ENCODE measurements at places on chromosomes 16 and 17. TPM values are rescaled to one million over a fixed set of nuclear protein-coding genes. Genes with fewer than 3 reads are reported as not detected.

The SGCA gene
- total RNA-seq, result 2.6 TPM

The RNPS1 gene
- 127 TPM for total RNA-seq

The SLC47A2 gene
- total RNA-seq, result 0.49 TPM

The TP53TG3 gene
- total RNA-seq, result not detected

The TK2 gene
- total RNA-seq, result 24.8 TPM

The MPP3 gene
- total RNA-seq, result 1.9 TPM

The AOC3 gene
- 4.7 TPM for total RNA-seq

The IL17C gene
- total RNA-seq, result 0.91 TPM

The SCGB1C2 gene
- not detected for total RNA-seq

The C16orf46 gene
- 0.54 TPM for total RNA-seq

The MT1E gene
- total RNA-seq, result 140 TPM

The TMED6 gene
- not detected for total RNA-seq

The GUCY2D gene
- total RNA-seq, result 0.13 TPM

The C16orf89 gene
- total RNA-seq, result not detected

The NAGS gene
- total RNA-seq, result 3.7 TPM

The CMTM4 gene
- 11.1 TPM for total RNA-seq

The SERPINF2 gene
- total RNA-seq, result 1.2 TPM

The NPW gene
- total RNA-seq, result 3.9 TPM

The TPSG1 gene
- total RNA-seq, result 1.5 TPM

The TPSAB1 gene
- total RNA-seq, result 93.5 TPM

The SCNN1G gene
- 12.3 TPM for total RNA-seq

The CDH16 gene
- total RNA-seq, result 0.10 TPM

The MRPL28 gene
- 63.0 TPM for total RNA-seq

The MEIOB gene
- not detected for total RNA-seq

The NPIPA5 gene
- 2.5 TPM for total RNA-seq

The GINS2 gene
- 0.91 TPM for total RNA-seq

The GNG13 gene
- total RNA-seq, result not detected

The MYH3 gene
- 1.5 TPM for total RNA-seq

The FBXW10B gene
- 1.3 TPM for total RNA-seq

The WNT3 gene
- total RNA-seq, result 57.9 TPM

The NSMCE1 gene
- total RNA-seq, result 20.1 TPM

The PGS1 gene
- 40.1 TPM for total RNA-seq

The ABCA10 gene
- 8.9 TPM for total RNA-seq

The SLC16A6 gene
- 9.7 TPM for total RNA-seq

The RAB37 gene
- total RNA-seq, result not detected

The SULT1A1 gene
- 2.7 TPM for total RNA-seq

The FLYWCH1 gene
- total RNA-seq, result 61.4 TPM

The KAT2A gene
- total RNA-seq, result 37.0 TPM

The PDF gene
- total RNA-seq, result 17.7 TPM

The POLR3K gene
- total RNA-seq, result 6.0 TPM

The FOXC2 gene
- total RNA-seq, result 0.16 TPM

The CLEC10A gene
- 0.84 TPM for total RNA-seq

The CD300H gene
- total RNA-seq, result not detected

The ZNRF1 gene
- total RNA-seq, result 19.3 TPM

Data from lower leg skin (tissue), 4 donors.